GM19239 (cell line): ENCODE measurements at places on chromosomes 4 and X.

DNA sequence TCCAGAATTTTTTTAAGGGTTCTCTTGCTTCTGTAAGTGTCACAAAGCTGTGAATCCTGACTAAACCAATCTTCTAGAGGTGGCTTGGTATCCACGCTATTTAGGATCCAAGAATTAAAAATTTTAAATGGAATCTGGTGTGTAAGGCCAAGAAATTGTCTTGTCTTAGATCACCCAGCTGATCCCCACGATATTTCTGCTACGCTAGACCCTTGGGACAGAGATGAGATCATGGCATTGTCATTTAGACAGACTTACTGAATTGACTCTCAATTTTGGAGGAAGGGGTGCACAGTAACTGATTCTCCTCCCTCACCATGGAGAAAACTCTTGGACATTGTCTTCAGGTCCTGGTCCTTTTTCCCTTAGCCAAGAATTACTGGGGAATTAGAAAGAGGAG, 5.7 kb downstream of the GPRIN3 start:
- DNase-seq = no peak

DNA sequence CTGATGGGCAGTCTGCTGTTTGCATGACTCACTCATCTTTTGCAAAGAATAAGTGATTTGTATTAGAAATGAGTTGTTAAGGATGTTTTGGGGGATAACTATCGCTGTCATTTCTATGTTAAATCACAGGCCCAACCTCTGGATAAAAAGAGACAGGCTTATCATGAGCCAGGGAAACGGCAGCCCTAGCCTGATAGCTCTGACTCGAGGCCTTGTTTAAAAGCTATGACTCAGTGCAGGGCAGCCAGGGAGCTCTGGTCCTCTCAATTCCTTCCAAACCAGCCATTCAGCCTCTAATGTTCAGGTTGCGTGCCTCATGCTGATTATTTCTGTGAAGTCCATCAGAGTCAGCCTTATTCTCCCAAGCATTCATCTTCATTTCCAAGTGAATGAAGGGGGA, 305.9 kb upstream of the HAND2 start:
- no peak for DNase-seq

GRCh38 chrX:153845195-153845594, 14.9 kb upstream of the PDZD4 start:
- no peak for DNase-seq

GRCh38 chr4:175790083-175790482, 22.0 kb downstream of the GPM6A start:
- DNase-seq = no peak

GRCh38 chr4:168293386-168293975, 25.1 kb downstream of the DDX60 start:
- DNase-seq = no peak

DNA sequence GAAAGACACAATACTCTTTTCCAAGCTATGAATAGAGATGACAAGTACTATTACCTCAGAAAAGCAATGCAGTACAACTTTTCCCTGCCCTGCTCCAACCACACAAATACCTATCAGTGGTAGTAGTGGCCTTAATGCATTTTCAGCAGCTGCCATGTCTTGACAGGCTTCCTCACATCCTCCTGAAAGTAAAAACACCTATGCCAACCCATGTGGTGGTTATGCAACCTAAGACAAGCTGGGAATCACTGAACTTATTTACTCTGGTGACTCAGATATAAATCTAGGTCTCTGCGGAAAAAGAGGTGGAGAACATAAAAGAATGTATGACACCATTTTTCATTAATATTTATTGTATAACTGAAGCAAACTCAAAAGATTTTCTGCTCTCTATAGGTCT, 14.5 kb downstream of the WDFY3 start:
- no peak for DNase-seq

DNA sequence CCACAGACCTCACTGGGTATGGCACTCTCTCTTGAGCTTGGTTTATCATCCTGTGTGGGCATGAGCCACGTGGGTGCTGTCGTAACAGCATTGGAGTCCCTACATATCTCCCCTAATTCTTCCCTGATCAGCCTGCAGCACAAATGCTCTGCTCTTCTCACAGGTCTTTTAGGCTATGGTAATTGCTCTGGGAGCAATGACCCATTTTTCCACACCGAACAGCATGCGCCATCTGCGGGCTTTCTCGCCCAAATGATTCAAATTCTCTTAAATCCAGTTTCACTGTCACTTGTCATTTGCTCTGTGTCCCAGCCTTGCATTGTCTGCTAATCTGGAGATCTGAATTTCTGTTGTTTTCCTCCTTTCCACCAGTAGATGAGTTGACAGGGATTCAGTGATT, 48.9 kb upstream of the GATB start:
- DNase-seq = no peak

DNA sequence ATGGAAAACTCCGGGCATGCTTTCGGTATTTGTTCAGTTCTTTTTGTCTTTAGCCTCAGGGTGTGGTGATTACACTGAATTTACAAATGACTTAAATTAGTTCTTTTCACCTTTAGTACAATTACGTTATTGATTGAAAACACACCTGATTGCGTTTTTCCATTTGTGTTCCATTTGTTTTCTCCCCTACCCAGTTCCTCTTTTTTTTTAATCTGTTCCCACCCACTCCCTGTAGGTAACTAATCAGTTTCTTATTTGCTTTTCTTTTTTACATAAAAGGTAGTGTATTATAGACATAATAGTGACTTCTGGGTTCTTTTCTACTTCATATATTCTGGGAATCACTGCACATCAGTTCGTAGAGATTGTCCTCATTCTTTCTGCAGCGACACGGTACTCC, 53.4 kb downstream of the TNIP2 start:
- DNase-seq = no peak

DNA sequence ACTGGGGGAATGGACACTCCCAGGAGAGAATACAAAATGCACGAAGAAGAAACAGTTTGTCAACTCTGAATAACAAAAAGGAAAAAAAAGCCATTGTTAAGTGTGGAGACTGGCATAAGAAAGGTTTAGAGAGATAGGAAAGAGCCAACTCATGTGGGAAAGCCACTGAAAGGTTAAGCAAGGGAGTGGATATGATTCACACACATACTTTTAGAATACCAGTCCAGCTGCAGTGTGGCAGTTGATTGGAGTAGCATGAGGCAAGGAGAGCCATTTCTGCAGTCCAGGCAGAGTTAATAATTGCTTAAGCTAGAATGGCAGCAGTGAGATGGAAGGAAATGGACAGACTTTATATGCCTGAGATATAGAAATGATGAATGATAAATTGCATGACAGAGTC, 36.9 kb upstream of the ADAD1 start:
- no peak for DNase-seq

DNA sequence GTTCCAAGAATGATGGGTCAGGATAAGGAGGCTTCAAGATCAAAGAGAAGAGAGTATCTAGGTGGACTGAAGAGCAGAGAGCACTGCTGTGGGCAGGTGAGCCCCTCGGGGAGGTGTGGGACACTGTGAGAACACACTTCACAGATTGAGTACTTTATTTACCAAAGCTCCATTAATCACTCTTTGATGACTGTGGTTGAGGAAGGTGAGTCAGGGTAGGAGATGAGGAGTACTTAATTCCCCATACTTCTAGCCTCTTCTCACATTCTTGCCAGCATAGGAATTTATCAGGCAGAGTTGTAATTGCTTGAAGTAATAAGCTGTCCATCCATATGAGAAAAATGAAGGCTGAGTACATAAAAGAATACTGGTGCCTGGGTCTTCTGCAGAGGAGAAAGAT, 375.3 kb downstream of the PCDH10 start:
- no peak for DNase-seq

GRCh38 chr4:127730142-127730913, at the start of gene SLC25A31:
Gene SLC25A31 (plus strand): TSS chr4:127730400. CDS start chr4:127730546, 146 bp downstream.
- DNase-seq = no peak

GRCh38 chrX:14873676-14874049, 442 bp downstream of the MOSPD2 start:
- DNase-seq = no peak

DNA sequence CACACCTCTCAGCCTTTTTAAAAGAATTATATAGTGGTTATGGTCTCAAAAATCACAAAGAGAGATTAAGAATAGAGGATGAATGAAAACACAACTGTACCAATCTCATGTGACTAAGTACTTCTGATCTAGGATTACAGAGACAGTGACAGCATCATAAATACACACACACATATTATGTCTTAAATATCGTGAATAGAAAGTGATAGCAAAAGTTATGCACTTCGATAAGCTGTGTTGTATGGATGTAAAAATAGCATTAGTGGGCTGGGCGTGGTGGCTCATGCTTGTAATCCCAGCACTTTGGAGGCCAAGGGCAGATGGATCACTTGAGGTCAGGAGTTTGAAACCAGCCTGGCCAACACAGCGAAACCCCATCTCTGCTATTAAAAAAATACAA, 25.0 kb downstream of the GYPA start:
- no peak for DNase-seq

- DNase-seq = no peak
Observed at GRCh38 chrX:123909523-123909922, 49.7 kb downstream of the XIAP start.

DNA sequence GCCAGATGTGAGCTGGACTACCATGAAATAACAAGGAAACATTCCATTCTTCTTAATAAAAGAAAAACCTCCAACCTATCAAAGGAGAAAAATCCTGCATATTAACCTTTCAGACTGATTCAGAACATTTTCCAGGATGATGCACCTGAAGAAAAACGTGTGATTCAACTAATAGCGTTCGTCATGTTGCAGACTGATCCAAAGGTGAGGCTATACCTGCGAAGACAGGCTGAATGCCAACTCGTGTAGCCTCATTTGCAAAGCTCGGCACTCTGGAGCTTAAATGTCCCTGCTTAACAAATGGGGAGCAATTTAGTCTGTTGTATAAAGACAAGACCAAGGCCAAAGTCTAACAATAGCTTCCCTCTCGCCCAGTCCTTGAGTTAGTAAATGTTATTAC, 172.0 kb upstream of the NOCT start:
- no peak for DNase-seq

- no peak for DNase-seq
Observed at GRCh38 chr4:48044298-48044697, 27.7 kb downstream of the NIPAL1 start.

GRCh38 chrX:44085209-44085608, 112.0 kb upstream of the NDP start:
- DNase-seq = no peak

- no peak for DNase-seq
Observed at GRCh38 chr4:105894660-105895582, at the start of gene NPNT. Gene NPNT (plus strand): TSS chr4:105895471. CDS start chr4:105895653, 182 bp downstream.

- no peak for DNase-seq
Observed at GRCh38 chr4:165826166-165826565, 46.9 kb upstream of the TLL1 start.

DNA sequence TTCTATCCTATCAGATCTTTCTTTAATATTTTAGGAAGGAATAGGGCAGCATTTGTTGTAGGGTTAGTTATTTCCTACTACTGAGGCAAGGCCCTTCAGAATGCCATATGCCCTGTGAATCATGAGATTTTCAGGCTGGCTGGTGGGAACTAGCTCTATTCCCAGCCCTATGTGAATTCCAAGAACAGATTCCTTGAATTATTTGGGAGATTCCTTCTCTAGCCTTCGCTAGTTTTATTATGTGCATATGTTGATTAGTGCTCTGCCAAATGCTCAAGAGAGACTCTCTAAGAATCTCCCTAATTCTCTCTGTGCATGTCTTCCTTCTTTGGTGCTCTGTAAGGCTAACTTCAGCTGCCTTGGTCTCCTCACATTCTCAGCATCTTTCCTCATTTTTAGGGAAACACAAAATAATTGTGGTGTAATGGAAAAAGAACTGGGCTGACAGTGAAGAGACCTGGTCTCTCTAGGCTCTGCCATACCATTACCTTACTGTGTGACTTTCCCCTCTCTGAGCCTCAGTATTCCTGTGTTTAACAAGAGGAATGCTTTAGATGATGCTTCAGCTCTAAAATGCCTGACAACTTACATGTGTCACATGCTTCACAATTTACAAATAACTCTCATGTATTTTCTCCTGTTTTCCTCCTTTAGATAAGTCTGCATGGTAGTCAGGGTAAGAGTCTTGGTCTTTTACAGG, 79.7 kb downstream of the VMA21 start:
- DNase-seq = no peak

- no peak for DNase-seq
Observed at GRCh38 chr4:89496851-89497250, 189.3 kb upstream of the GPRIN3 start.

DNA sequence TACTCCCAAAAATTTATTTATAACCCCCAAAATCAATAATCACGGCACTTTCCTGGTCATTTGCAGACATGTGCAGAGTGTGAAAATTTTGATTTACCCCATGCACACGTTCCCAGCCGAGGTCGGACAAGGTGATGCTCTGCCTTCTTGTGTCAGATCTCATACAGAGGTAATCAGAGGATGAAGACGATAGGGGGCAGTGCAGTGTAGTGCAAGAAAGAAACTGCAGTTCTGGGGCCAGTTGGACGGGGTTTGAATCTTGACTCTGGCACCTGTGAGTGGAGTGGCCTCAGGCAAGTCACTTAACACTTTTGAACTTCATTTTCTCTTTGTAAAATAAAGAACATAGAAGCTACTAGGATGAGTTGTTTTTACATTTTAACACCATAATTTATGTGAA, 88.4 kb downstream of the FRMPD3 start:
- DNase-seq = no peak
